B cell (primary cell): ENCODE measurements at places on chromosomes 16 and 17. TPM values are rescaled to one million over a fixed set of nuclear protein-coding genes. Genes with fewer than 3 reads are reported as not detected.

The MYOCD gene
- total RNA-seq, result 0.15 and 0.32 TPM in 2 replicates

- peak; percentile 52 for DNase-seq
Measured at GRCh38 chr17:45291171-45291805, 25.5 kb downstream of the MAP3K14 start.

DNA sequence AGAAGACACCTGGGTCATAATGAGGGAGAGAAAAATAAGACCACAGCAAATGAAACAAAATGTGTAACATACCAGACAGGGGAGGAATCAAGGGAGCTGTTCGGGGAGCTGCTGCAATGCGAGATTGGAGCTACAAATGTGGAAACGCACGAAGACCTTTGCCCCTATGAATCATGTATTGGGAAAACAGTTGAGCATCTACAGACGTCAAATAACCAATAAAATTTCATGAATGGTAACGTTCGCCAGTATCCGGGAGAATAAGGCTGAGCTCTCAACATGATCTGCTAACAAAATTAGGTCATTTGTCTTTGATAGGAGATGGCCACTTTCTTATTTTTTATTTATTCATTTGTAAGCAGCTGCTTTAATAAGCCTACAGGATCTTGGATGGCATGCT, 486.2 kb upstream of the RBFOX1 start:
- DNase-seq, result no peak

The EFCAB13 gene
- total RNA-seq, result 86.5 and 88.4 TPM in 2 replicates

The CCR7 gene
- 451 and 481 TPM in 2 replicates for total RNA-seq

DNA sequence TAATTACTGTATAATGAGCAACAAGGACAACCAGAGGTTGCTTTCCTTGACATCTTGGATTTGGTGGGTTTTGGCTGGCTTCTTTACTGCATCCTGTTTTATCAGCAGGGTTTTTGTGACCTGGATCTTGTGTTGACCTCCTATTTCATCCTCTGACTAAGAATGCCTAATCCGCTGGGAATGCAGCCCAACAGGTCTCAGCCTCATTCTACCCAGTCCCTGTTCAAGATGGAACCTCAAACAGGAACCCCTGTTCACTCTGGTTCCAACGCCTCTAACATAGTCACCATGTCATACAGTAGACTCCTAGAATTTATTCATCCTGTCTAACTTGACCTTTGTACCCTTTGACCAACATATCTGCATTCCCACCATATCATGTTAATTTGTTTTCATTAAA, 183.8 kb upstream of the SOX9 start:
- DNase-seq, result no peak

DNA sequence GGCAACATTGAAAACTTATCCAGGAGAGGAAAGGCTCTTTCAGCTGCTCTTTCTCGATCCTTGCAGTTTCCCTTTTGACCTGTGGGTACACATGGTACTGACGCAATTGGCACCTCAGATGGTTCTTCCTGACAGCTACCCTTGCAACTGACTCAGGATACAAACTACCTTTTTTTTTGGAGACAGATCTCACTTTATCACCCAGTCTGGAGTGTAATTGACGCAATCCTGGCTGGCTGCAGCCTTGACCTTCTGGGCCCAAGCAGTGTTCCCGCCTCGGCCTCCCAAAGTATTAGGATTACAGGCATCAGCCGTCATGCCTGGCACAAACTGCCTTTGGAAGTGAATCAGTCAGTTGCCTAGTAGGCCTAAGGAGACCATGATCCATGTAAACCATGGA, 607.2 kb downstream of the WWOX start:
- no peak for DNase-seq

DNA sequence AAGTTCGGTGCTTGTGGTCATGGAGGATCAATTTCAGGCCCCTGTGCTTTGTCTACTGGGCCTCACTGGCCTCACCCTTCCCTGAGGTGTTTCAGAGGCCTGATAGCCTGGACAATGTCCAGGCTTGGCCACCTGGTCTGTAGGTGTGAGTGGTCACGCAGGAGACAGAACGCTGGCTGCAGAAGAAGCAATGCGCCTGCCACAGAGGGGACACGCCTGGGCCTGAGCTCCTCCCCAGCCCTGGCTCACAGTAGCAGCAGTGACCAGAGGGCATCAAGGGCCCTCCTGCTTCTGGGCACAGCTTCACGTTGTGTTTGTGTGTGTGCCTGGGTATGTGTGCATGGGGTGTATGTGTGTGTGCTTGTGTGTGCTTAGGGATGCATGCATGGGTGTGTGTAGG, 1.9 kb upstream of the PITPNM3 start:
- DNase-seq, result no peak

DNA sequence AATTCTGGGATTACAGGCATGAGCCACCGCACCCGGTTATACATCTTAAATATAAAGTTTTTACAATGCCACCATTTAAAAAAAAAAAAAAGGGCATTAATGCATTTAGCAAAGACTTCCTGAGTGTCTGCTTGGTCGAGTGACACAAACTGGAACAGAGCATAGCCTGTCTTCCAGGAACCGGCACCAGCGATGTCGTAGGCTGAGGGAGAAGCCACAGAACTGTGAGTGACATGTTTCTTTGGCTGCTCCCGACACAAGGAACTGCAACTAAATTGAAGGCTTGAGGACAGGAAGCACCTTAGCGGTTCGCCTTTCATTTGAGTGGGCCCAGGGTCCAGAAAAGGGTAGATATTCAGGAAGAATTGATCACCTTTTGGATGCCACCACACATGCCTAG, 717.8 kb downstream of the MAF start:
- DNase-seq, result no peak

GRCh38 chr17:48546137-48546923, 1.4 kb upstream of the HOXB2 start:
- DNase-seq, result no peak

DNA sequence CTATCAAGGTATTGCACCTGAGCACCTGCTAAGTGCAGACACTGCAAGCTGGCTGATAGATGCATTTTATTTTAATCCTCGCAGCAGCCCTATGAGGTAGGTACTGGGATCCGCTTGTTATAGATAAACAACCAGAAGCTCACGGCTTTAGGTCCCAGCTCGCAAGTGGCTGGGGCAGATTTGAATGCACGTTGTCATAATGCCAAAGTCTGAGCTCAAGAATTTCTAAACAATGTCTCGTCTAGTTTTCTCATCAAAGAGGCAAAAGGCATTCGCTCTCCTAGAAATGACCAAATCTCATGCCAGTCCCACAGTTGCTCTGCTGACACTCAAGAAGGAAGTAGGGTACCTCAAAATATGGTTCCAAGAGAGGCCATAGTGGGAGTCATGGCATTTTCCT, 20.5 kb downstream of the SOX9 start:
- no peak for DNase-seq

The OXLD1 gene
- total RNA-seq, result 38.6 and 39.5 TPM in 2 replicates

DNA sequence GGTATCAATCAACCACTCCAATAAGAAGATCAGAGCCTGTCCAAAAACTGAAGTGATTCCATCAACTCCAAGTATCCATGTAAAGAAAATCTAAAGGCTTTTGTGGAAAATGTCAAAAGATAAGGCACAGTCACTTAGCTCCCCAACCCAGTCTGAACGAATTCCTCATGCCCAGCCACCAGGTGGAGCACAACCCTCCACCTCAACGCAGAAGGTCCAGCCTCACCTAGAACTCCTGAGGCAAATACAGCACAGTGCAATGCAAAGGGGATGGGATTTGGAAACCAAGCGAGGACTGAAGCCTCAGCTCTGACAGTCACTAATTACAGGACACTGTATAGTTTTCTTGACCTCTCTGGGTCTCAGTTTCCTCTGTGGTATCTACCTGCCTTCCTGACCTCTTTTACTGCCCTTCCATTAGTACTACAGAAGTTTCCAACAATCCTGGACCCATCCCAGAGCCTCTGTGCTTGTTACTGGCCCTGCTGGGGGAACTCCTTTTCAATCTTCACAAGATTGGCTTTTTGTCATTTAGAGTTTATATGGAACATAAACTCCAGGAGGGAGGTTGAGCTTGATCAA, 2.0 kb downstream of the NCBP3 start:
- peak; percentile 68 for DNase-seq
